AG09319 (cell line): ENCODE measurements at places on chromosomes 1 and 21.

DNA sequence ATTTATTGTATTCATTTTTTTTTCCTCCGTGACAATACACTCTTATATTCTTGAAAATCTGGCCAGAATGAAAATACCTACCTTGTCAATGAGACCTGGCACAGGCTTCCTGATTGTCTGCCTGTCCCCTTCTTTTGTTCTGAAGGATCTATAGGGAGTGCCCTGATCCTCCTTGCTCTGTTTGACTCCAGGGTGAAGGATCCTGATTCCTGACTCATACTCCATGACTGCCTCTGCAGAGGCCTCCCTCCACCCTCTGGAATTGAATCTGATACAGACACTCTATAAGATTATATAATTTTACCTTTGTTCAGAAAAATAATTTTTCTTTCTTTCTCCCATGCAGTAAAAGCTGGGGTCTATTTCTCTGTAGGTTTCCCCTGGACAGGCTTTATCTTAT, 116.2 kb downstream of the HMCN1 start:
- no peak for DNase-seq

GRCh38 chr1:176938375-176938774, 226.1 kb downstream of the ASTN1 start:
- no peak for DNase-seq

DNA sequence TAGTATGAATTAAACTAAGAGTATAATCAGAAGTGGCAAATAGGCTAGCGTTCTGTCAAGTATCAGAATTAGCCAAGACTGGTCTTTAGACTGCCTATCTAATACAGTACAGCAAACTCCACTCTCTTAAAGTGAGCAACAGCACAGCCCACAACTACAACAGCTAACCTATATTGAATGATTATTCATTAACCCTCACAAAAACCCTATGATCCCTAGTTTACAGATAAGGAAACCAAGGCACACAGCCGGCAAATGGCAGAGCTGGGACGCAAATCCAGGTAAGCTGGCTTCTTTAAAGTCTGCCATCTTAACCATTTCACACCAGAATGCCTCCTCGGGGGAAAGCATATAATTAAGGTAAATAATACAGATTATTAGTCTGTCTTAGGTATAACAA, 52.0 kb downstream of the TP53BP2 start:
- DNase-seq = no peak

DNA sequence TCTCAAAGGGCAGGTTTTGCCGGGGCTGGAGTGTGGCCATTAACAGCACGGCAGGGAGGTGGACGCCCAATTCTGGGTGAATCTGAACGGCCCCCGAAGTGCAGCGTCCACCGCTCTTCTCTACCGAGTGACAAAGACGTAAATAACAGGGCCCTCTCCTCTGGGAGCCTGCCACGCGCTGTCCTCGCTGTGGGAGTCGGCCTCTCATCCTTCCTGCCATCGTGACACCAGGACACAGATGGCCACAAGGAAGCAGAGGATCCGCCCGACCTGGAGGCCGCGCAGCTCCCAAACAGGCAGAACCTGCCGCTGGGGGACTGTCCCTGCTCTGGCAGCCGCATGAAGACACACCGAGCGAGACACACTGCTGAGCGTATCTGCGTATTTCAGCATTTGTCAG, 12.1 kb upstream of the CDK11B start:
- DNase-seq = no peak
